ENCODE measurements at places on chromosomes 3 and 15.

- no peak for DNase-seq
Measured at GRCh38 chr3:171966533-171967136, 72.7 kb upstream of the FNDC3B start.

DNA sequence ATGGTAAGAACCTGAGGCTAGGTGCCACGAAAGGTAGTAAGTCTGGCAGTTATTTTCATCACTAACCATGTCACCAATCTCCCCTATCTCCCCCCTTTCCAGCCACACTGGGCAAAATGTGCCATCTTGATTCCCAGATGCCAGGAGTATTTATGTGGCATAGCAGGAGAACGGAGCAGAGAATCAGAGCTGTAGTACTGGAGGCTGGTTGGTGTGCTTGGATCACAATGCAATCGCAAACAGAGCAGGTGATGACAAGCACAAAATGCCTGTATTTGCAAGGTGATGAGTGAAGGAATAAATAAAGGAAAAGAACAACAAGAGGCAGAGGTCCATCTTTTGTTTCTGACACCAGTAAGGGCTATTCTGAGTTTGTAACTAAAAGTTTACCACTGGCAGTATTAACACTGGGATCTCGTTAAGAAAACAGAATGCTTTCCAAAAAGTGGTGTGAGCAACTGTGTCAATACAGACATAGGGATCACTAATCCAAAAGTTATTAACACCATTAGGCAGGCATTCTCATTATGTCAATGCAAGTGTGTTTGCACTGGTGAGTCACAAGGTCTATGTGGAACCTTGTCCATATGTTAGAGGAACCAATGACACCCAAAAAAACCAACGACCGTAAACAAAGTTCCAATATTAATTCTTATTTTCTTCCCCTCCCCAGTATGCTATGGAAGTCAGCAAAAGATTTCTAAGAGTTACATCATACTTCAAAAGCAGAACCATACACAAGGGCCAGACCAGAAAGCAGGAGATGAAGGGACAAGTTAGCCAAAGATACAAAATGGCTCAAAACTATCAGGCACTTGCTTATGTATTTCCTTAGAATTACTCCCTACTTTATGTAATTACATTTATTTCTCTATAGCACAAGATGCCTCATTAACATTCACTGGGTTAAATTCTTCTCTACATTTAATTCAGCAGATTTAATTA is 556.6 kb downstream of the FOXP1 start:
- no peak for DNase-seq

DNA sequence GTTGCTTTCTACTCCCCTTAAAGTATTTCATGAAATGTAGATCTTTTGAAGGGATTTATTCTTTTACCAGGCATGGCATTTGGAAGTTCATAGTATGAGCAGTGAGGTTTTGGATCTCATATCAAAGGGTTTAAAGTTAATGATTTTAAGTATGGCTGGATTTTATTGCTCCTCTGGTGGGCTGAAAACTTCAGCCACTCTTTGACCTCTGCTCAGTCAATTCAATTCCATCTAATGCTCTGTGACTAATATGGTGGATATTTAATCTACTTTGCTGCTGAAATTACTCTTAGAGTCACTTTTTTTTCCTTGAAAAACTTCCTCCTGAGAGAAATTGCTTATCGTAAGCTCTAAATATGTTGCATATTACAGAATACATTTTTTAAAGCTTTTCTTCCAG is 218.6 kb downstream of the NR2F2 start:
- DNase-seq = no peak

DNA sequence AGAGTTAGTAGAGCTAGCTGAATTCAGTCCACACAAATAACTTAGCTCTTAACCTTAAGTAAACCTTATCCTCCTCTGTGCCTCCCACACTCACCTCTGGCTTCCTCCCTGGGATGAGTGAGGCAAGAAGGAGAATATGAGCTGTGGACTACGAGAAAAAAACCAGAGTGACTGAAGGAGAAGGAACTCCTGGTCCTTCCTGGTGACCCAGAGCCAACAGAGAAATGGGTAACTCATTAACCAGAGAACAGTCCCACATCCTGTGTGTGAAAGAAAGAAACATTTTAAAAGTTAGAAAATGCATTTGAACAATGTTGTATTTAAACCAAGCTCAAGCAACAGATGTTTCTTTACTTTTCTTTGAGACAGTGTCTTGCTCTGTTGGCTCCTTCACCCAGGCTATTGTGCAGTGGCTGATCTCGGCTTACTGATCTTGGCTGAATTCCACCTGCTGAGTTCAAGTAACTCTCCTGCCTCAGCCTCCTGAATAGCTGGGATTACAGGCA is 27.5 kb upstream of the FAM81A start:
- DNase-seq = no peak

GRCh38 chr3:7368597-7368996 is 507.7 kb downstream of the GRM7 start:
- no peak for DNase-seq

DNA sequence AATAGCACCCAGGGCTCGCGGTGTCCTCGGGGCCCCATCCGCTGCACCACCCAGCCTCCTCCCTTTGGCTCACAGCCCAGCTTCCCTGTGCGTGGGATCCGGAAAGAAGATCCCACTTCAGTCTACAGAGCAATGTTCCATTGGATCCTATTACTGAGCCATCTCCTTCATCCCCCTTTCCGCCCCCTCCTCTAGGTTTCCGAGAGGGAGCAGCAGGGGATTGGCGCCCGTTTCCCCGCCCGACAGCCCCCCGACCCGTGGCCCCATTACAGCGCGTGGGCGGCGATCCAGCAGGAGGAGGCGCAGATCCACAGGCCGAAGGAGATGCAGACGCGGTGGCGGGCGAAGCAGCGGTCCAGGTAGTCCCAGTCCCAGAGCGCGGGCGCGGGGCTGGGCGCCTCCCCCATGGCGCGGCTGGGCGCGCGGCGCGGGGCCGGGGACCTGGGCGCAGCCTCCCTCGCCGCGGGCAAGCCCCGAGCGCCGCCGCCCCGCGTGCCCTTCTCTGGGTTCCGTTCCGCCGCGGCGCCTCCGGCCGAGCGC is 340 bp downstream of the TMEM44 start:
- DNase-seq = no peak

DNA sequence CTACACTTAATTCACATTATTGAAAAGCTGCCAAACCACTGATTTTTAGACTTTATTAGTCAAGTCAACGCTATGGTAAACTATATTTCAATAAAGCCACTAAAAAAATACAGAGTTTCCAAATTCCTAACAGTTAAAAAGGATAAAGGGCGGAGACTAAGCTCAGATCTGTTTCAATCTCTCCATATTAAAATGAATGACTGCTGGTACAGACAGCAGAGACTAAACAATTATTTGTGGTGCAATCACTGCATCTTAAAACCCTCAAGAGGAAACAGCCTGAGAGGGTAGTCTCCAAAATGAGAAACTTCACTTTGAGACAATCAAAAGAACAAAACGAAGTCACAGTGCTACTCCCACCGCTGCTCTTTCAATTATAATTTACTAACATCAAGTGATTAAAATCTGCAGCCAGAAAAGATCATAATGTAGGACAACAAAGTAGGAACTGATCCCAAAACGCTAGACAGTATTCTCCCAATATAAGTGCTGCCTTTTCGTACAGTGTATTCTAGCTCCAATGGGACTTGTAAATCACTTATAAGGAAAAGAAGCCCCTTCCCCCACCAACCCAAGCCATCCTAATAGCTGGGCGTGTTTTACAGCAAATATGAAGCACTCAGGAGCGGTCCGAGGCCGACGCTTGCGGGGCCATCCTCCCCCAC is 1.2 kb downstream of the UBP1 start:
- no peak for DNase-seq

GRCh38 chr15:101362359-101362758 is 67.3 kb upstream of the SNRPA1 start:
- DNase-seq = no peak

GRCh38 chr3:133939463-133939835 is 43.8 kb upstream of the RAB6B start:
- no peak for DNase-seq

DNA sequence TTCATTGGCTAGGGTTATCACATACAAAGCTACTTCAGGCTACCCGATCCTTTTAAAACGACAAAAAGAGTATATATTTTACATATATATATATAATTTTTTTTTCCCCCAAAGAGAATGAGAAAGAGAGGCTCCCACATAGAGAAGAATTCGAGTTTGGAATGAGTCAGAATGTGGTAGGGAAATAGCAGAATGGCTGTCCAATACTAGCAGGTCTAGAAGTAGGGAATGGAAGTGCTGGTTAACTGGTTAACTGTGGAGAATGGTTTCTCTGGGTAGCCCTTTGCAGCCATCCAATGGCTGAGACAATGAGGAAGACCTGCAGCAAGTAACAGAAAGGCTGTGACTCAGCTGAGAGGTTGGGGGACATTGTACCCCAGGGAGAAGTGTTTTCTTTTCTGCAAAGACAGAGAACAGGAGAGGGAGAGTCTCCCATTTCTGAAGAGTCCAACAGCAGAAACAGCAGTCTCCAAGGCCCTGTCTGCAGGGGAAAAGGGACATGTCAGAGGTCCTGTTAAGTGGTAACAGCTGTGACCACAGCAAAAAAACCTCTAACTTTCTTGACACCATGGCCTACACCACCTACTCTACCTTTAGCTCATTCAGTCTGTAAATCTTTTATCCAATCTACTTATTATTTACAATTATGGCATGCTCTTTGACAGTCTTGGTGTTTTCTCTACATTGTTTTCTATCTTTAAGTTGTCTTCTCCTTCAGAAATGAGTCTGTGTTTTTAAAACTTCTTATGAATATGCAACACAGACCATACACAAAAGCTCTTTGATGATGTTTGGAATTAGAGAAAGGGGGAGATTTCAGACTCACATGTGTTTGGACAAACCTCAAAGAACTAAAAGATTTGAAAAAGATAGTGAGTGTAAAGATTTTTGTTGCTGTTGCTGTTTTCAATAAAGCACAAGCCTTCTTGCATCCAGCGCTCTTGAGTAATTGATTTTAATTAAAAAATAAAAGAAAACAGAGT is 116.1 kb upstream of the SLC7A14 start:
- no peak for DNase-seq

DNA sequence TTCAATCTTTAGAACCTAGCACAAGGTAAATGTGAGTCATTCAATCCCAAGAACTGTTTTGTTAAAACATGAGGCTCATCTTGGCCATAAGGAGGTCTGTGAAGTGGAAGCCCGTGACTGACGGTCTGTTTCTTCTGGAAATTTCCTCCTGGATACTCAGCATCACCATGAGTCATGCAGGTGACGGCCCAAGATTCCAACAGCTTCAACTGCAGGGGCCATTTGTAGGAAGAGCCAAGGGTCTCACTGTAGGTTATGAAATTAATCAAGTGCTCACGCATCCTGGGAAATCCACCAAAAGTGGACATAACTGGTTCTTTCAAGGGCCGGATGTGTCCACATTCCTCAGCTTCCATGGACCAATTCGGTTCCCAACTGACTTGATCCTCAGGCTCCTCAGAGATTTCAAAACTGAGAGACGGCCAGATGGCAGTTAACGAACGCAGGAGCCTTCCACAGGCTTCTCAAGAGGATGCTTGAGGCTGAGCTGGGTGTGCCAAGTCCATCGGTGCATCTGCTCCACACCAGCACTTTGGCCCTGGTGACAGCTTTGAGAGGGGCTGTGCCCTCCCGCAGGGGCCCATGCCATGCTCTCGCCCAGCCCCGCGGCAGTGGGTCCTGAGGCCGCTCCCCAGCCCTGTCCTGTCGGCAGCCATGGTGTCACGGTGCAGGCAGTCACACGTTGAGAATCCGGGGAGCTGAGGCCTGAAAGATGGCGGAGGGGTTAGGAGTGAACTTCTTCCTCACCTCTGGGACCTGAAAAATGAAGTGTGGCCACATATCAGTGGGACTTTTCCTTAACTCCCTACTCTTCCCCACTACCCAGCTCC is 8.5 kb downstream of the MAP6D1 start:
- DNase-seq = no peak

DNA sequence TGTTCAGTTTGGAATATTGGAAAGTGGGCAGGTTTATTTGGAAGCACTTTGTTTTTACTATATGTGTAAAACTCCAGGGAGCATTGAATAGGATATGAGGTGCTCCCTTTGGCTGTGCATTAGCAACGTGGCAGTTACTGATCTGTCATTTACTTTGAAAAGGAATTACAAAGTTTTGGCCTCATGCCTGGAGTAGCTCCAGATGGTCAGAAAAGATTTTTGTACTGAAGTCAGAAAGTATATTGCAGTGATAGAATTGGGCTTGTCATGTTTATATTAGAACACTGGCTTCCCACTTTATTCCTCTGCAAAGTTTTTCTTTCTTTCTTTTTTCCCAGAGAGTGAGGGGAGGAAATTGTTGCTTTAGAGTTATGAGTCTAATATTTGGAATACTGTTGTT is 26.1 kb downstream of the FNDC3B start:
- no peak for DNase-seq

DNA sequence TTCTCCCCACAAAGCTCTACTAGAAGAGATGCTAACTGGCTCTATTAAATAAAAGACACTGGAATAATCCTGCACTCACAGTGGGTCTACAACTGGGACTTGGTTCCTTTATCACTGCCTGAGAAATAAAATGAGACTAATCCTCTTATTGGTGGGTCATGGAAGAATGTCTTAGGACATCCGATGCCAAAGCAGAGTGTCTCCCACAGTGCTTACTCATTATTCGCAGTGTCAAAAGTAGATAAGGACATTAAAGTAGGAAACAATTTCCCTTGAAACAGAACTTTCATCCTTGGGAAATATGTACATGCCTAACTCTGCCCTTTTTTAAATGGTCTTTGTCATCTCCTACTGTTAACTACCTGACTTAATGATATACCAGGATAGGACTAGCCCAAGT is 71.5 kb downstream of the GSK3B start:
- no peak for DNase-seq

DNA sequence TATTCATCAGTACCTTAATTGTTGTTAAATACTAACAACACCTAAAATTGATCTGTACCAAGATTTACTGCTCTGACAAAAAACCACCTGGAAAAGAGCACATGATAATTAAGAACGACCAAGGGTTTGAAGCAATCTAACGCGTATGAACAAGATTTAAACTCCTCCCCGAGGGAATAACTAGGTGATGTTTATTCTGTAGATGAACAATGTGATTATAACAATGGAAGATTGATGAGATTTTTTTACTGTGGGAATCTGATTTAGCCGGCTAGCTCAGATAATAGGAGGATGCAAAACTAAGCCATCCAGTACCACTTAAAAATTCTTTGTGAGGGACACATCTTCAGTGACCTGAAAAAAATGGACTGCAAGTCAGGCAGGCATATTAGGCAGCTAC is 222.1 kb downstream of the FHIT start:
- no peak for DNase-seq

GRCh38 chr15:90545095-90545494 is 15.4 kb downstream of the CRTC3 start:
- DNase-seq = no peak

DNA sequence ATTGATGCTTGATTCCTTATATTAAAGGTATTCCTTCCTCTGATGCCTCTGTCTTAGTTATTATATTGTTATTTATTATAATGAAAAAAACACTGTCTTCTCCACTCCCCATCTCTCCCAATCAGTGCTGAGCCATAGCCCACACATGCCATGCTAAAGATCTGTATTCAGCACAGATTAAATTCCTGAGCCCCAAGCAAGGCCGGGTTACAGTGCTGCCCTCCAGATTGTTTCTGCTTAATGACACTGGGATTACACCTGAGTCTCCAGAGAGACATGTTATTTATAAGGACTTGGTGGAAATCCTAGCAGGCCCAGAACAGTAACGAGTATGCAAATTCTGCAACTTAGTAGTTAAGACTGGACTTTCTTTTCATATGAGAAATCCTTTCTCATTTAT is 305.9 kb upstream of the UMPS start:
- no peak for DNase-seq
